ENCODE measurements at places on chromosomes 4 and X.

DNA sequence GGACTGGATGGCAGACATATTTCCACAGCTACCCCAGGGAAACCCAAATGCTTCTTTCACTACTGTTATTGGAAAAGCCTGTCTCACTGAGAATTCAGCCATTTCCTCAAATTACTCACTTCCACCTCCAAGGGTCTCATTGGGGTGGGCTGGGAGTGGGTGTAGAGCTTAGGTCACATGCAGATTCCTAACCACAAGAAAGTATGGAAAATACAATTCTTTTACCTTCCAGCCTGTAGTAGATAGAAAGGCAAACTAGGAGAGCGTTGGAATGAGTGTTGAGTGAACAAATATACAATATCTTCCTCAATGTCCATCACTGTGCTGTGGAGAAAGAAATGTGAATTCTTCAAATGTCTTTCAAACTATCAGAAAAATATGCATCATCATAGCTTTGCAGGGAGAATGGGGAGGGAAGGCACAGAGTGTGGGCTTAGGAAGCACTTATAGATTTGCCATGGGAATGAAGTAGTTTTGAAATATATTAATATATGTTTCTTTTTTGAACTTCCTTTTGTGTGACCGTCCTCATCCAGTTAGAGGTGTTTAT is 245.3 kb upstream of the JADE1 start:
- DNase-seq: no peak

- peak; percentile 2 for DNase-seq
Observed at GRCh38 chr4:148515248-148515647, 73.0 kb upstream of the NR3C2 start.

DNA sequence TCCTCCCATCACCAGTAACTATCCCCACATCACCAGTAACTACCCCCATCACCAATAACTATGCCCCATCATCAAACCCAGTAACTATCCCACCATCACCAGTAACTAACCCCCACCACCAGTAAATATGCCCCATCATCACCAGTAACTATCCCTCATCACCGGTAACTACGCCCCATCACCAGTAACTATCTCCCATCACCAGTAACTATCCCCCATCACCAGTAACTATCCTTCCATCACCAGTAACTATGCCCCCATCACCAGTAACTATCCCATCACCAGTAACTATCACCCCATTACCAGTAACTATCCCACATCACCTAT is 2.9 kb downstream of the ASMTL start:
- DNase-seq: no peak

GRCh38 chr4:185899833-185900232 is 87.8 kb upstream of the SORBS2 start:
- no peak for DNase-seq

DNA sequence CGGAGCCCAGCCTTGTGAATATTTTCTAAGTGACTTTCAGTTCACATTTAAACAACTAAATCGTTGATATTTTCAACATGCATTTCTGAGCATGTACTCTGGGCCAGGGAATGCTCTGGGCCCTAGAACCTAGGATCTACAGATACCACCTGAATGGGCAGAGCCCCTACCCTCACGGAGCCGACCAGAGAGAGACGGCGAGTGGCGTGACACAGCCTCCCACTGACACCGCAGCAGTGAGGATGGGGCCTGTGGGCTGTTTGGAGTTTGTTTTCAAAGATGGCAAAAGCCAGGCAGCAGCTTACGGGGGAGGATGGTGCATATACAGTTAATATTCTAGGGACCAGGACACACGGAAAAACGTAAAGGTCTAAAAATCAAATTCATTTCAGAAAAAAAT is 17.7 kb downstream of the NELFA start:
- no peak for DNase-seq

- DNase-seq: peak; percentile 93
Observed at GRCh38 chr4:55947912-55948725, 626 bp upstream of the CEP135 start.

GRCh38 chr4:104475652-104476051 is 19.0 kb downstream of the CXXC4 start:
- no peak for DNase-seq

GRCh38 chr4:53436251-53436650 is 58.8 kb downstream of the FIP1L1 start:
- DNase-seq: peak; percentile 48

DNA sequence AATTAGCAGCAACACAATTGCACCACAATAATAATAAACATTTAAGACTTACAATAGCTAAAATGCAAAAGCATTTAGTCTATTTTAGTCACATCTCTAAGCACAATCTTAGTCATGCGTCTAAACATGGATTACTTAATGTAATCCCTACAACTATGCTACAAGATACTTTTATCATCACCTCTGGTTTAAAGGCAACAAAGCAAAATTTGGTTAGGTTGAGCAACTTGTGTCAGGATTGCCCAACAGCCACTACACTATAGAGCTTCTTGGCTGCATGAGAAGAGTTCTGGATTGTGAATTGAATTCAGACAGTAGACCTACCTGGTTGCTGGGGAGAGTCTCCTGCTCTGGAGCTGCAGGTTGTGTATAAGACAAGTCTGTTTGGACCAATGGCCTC is 146.5 kb upstream of the PUDP start:
- DNase-seq: peak; percentile 45

DNA sequence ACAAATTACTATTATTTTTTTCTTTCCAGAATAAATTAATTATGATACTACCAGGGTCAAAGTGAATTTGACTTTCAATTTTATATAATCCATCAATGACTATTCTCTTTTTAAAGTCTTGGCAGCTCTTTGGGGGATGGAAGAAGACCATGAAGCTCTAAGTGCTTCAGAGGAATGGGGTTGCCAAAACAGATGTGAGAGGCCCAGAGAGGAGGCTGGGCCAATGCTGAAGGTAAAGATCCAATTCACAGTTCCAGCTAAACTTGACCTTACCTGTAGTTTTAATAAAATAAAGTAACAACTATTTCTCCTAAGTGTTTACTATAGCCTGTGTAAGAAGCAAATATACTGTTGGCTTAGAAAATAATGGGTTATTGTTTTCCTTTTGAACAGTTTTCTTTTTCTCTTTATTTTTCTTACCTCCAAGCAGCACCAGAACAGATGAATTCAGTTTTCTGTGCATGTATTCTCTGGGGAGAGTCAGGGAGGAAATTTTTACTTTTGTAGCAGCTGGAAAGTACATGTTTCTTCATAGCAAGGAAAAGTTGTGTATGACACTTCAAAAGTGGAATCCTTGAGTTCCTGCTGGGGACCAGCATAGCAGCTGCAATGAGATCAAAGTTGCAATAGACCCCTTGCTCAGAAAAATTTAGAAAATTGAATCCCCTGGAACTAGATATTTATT is 104.9 kb downstream of the CEP44 start:
- DNase-seq: no peak

DNA sequence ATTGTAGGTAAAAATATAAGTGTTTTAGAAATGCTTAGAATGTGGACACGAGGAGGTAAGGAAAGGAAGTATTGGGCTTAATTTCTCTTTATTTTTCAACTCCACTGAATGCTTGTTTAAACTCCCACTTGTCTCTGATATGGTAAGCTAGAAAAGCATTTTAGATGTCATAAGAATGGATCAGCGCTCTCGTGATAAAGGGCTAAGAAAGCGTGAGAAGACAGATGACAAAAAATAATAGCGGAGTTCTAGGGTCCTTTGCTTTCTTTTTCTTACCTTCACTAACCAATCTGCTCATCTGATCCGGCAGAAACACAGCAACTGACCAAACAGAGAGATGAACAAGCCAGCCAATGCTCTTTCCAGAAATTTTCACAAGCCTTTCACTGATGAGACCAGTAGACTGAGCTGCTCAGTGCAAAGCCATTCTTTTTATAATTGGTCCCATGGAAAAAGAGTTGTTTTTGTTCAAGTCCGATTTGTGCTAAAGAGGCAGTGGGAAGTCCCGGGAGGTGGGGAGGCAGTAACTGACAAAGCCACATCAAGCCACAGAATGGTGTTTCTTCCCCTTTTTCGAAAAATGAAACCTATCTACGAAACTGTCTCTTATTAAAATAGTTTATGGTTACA is at the start of gene TASL:
Gene TASL (minus strand): TSS at position 405 of the 630 bp plus-strand sequence. CDS start 17,411 bp downstream, outside the sequence.
- DNase-seq: no peak
